ENCODE measurements at places on chromosomes 16 and 17.

DNA sequence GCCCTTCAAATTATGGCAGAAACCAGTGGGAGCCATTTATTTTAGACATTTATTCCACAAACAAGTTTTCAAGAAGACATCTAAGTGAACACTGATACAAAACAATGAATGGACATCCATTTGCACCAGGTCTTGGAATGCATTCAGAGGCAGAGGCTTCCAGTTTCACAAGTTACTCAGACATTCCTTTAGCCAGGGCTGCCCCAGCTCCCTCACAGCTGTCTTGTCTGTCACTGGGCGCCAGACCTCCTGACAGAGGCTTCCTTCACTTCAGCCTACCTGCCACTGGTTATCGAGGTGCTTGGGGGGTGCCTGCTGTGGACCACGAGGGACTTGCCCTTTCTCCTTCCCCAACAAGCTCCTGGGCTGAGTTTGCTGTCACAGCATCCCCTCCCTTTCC lies 19.2 kb downstream of the AQP8 start:
- no peak for DNase-seq

- DNase-seq, result no peak
These were observed 462.5 kb upstream of the EEF2KMT start for GRCh38 chr16:5560084-5560483.

DNA sequence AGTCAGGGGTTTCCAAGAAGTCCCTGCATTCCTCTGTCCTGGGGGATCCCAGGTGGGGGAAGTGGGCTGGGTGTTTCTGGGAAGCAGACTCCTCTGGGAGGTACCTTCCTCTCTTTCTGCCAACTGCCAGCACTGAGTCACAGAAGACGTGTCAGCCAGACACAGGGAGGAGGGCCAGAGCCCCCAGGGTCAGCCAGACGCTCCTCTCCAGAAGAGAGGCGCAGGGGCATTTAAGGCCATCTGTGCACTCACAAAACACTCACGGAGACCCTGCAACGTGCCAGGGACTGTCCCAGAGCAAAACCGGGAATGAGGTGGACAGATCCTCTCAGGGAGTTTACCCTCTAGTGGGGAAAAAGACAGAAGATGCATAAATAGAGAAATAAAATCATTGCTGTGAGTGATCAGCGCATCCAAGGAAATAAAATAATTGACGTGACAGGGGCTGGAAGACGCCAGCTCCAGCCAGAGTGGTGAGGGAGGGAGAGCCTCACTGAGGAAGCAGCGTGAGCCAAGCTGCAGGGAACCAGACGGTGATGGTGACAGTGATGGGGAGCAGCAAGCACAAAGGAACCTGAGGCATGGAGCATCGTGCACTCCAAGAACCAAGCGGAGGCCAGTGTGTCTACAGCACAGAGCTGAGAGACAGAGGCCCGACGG lies 105.4 kb downstream of the ZNF423 start:
- no peak for DNase-seq

DNA sequence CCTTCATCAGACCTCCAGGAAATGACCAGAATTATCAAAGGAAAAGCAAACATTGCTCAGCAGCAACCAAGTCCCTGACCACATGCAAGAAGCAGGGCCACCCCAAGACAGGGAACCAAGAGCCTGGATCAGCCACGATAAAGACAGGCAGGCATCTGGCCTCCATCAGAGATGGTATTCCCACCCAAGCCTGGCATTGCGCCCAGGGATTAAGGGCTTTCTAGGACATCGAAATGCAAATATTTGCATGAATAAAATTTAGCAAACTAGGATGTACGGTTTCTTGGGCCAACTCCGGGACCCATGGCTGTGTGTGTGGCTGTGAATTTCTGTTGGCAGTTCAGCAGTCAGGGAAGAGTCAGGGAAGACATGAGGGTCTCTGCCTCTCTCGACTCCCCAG lies 241.4 kb upstream of the DYNLRB2 start:
- no peak for DNase-seq

DNA sequence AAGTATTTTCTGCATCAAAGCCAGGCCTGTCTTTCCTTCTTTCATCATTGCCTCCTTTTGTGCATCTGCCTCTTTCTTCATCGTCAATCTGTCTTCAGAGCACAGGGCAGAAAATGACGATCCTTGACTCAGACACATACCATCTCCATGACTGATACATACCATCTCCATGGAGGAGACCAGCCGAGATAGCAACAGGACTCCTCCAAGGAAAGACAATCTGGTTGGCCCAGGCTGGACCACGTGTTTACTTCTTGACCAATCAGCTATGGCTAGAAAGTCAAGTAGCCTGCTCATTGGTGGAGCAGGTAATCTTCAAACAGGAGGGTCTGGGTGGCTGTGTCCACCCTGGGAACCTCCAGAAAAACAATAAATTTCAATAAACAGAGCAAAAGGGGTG lies 164.6 kb downstream of the CPPED1 start:
- DNase-seq, result no peak

- peak; percentile 84 for DNase-seq
These were observed at the start of gene ADGRG1 for GRCh38 chr16:57628008-57628781. ADGRG1 (plus strand) TSS chr16:57628630; CDS start chr16:57650288, 21,658 bp downstream.

DNA sequence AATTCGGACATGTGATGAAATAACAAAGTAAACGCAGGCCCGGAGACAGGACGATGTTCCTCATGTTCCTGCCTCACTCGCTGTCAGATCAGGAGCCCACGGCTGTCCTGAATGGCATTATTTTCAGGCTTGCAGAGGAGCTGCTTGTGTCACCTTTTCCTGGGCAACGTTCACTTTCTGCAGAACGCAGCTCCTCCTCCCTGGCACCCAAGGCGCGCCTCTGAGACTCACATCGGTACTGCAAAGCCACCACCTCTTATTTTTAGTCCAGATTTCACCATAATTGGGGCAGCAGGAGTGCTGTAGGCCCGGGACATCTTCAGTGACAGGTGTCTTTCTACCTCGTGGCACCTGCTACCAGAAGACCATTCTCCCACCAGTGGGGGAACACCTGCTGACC lies 8.0 kb upstream of the C16orf96 start:
- DNase-seq, result no peak

All from anterior cingulate cortex (tissue), 58 donors.